ENCODE measurements at places on chromosomes 7 and 10. TPM values are rescaled to one million over a fixed set of nuclear protein-coding genes. Genes with fewer than 3 reads are reported as not detected.

DNA sequence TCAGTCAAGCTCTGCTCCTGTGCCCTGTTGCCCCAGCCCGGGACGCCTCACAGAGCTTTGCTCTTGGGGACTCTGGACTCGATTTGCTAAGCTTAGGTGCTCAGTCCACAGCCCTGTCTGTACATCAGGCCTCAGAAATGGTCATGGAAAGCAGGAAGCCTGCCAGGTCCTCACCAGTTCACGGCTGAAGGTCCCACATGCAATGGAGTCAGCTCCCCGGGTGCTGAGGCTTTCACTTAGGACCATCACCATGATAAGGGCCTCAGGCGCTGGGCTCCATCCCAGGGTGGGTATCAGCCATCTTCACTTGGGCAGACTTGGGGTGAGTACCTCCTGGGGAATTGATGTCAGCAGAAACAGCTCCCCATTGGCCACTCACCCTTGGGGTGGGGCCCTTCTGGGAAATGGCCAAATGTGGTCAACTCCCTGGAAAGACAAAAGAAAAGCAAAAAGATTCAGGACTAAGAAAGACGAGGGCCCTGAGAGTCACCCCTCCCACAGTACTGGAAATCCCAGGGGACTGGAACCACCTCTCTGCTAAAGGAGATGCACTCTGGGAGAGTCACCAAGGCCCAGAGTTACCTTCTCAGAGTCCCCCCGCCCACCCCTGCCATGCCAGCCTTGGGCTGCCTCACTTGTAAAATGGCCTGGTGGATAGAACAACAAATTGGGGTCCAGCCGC, 37.6 kb downstream of the FAM53B start:
- peak overlapping the region; percentile 30 for H3K27ac ChIP-seq
- DNase-seq = no peak
- H3K27me3 ChIP-seq = no peaks in the 10 kb centered on the region
- no peak overlapping the region for H3K4me3 ChIP-seq

GRCh38 chr10:24866604-24867583, 85.5 kb downstream of the PRTFDC1 start:
- peaks cover 4% of the 10 kb centered on the region for H3K36me3 ChIP-seq
- DNase-seq = no peak
- no peak overlapping the region for H3K27ac ChIP-seq

- DNase-seq = no peak
- no peaks in the 10 kb centered on the region for H3K36me3 ChIP-seq
- H3K4me1 ChIP-seq = peaks cover 5% of the 10 kb centered on the region
- no peak overlapping the region for H3K4me3 ChIP-seq
- no peaks in the 10 kb centered on the region for H3K27me3 ChIP-seq
- no peak overlapping the region for H3K27ac ChIP-seq
Measured at GRCh38 chr7:41256186-41256945, 446.5 kb downstream of the INHBA start.

- peaks cover 31% of the 10 kb centered on the region for H3K4me1 ChIP-seq
- peaks cover 39% of the 10 kb centered on the region for H3K36me3 ChIP-seq
- peak overlapping the region; percentile 99 for H3K27ac ChIP-seq
- peak overlapping the region; percentile 94 for H3K4me3 ChIP-seq
Measured at GRCh38 chr7:141738592-141739013, 445 bp downstream of the SSBP1 start.

GRCh38 chr7:121164247-121164646, 164.6 kb upstream of the WNT16 start:
- H3K27ac ChIP-seq = no peak overlapping the region
- no peaks in the 10 kb centered on the region for H3K36me3 ChIP-seq
- no peak for DNase-seq

DNA sequence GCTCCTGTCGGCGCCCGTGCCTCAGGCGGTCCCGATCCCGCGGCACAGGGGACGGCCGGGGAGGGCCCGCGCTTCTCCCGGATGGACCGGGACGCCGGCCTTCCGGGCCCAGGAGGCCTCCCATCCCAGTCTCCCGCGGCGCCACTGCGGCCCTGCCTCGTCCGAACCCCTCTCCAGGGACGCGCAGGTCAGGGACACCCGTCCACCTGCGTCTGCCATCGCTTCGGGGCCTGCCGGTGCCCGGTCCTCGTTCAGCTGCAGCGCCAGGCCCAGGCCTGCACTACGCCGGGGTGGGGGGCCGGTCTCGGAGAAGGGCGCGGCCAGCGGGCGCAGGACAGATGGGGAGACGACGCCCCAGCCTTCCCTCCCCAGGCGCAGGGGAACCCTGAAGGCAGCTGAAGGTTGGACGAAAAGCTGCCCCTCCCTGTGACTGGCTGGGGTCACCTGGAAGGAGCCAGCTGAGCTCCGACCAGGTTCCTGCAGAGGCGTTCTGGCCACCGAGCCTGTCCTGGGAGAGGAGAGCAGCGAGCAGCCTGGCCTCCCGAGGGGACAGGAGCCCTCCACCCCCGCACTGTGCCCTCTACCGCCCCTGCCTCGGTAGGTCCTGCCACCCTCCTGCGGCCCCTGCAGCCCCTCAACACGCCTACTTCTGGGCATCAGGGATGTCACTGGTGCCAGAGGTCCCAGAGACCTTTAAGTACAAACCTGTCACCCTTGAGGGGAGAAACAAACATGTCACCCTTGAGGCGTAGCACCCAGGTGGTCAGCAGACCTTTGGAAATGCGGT, 84.3 kb downstream of the LANCL2 start:
- peaks cover 5% of the 10 kb centered on the region for H3K4me1 ChIP-seq
- no peaks in the 10 kb centered on the region for H3K27me3 ChIP-seq
- no peak for DNase-seq
- H3K36me3 ChIP-seq = peaks cover 4% of the 10 kb centered on the region

GRCh38 chr7:98771519-98771918, 98.3 kb downstream of the TMEM130 start:
- H3K4me1 ChIP-seq = no peaks in the 10 kb centered on the region
- H3K36me3 ChIP-seq = no peaks in the 10 kb centered on the region
- no peak overlapping the region for H3K4me3 ChIP-seq
- H3K27me3 ChIP-seq = peaks cover 5% of the 10 kb centered on the region
- no peak for DNase-seq
- H3K27ac ChIP-seq = no peak overlapping the region

DNA sequence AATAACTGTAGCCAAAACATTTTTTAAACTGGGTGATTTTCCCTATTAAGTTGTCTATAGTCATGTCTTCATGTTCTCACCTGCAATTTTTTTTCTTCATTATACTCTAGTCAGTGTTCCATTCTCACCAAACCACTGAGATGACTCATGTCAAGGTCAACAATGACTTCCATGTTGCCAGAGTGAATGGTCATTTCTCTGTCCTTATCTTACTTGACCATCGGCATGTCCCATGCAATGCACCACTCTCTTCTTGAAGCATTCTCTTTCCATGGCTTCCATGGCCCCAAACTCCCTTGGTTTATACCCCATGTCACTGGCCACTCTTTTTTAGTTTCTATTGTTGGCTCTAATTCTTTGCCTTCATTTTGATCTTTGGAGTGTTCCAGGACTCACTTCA, 173.9 kb downstream of the PPP1R17 start:
- no peaks in the 10 kb centered on the region for H3K36me3 ChIP-seq
- no peak for DNase-seq
- H3K4me1 ChIP-seq = no peaks in the 10 kb centered on the region
- no peaks in the 10 kb centered on the region for H3K27me3 ChIP-seq
- no peak overlapping the region for H3K4me3 ChIP-seq

DNA sequence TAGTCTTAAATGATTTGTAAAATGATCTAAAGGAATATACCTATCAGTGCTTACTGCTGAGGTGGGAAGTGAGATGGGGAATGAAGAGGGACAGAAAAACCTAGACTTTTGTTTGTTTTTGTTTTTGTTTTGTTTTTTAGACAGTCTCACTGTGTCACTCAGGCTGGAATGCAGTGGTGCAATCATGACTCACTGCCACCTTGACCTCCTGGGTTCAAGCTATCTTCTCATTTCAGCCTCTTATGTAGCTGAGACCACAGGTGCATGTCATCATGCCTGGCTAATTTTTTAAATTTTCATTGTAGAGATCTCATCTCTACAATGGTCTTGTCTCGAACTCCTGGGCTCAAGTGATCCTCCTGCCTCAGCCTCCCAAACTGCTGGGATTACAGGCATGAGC, 116.4 kb upstream of the SEM1 start:
- no peak overlapping the region for H3K4me3 ChIP-seq
- H3K27me3 ChIP-seq = peaks cover 34% of the 10 kb centered on the region
- H3K4me1 ChIP-seq = peaks cover 3% of the 10 kb centered on the region
- H3K36me3 ChIP-seq = no peaks in the 10 kb centered on the region
- H3K27ac ChIP-seq = no peak overlapping the region
- DNase-seq = no peak

DNA sequence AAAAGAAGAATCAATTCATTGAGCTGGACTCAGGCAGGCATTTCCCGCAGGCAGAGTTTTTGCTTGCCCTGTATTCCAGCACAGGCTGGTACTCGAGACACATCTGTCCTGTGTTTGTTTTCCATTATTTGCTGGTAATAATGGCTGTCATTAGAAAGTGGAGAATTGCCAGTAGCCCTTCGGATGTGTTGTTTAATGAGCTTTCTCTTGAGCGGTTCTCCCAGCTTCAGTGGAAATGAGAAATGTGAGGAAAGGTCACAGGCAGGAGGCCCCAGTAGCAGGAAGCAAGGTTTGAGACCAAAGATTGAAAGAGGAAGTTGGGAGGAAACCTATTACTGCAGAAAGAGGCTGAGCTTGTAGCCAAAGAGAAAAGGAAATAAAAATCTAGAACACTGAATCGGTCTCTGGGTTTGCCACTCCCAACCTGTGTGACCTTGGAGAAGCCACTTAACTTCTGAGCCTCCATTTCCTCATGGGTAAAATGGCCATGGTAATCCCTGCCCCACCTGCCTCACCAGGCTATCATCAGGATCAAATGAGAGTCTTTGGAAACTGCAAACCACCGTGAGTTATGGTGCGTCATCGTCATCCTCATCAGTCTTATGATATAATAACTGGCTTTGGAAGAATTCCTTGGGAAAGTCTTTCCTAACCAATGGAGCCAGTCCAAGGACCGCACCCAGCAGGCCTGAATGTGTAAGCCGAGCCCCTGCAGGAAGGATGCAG, 67.7 kb downstream of the TACR2 start:
- DNase-seq = no peak
- no peaks in the 10 kb centered on the region for H3K27me3 ChIP-seq
- H3K4me3 ChIP-seq = peak overlapping the region; percentile 57
- peak overlapping the region; percentile 90 for H3K27ac ChIP-seq
- H3K36me3 ChIP-seq = peaks cover 78% of the 10 kb centered on the region

GRCh38 chr10:132299371-132300336, 8.1 kb downstream of the STK32C start:
- no peaks in the 10 kb centered on the region for H3K36me3 ChIP-seq
- DNase-seq = no peak
- peaks cover 2% of the 10 kb centered on the region for H3K27me3 ChIP-seq

DNA sequence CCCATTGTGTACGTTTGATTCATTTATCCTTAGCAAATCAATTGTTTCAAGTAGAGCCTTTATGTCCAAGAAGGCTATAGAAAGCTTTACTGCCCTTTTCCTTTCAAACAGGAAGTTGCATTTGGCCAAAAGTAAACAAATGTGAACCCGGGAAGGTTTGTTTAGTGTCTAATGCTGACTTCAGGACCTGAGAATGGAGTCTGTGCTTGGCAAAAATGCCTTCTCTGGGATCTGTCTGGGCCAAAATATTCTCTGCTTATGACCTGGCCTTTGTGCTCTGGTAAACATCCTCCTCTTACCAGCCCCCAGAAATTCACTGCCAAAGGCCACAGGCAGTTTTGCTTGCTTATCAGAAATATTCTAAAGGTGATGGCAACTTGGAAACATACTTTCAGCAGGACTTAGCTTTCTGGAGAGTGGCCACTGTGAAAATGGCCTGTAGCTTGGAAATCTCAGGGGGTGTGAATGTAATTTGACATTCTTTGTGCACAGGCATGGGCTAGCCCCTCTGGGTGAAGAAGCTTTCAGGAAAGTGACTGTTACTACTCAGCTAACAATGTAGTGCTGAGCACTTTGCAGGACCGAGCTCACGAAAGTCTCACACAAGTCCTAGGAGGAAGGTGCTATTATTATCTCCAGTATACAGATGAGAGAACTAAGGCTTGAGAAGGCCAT, 199.5 kb downstream of the PTEN start:
- H3K27ac ChIP-seq = no peak overlapping the region
- peaks cover 54% of the 10 kb centered on the region for H3K4me1 ChIP-seq
- no peak overlapping the region for H3K4me3 ChIP-seq
- H3K36me3 ChIP-seq = peaks cover 14% of the 10 kb centered on the region

- H3K27ac ChIP-seq = no peak overlapping the region
- H3K36me3 ChIP-seq = no peaks in the 10 kb centered on the region
- H3K4me3 ChIP-seq = no peak overlapping the region
- H3K27me3 ChIP-seq = peaks cover 5% of the 10 kb centered on the region
Measured at GRCh38 chr7:142562688-142563087, 186.6 kb upstream of the PRSS1 start.

- no peak overlapping the region for H3K4me3 ChIP-seq
- peaks cover 11% of the 10 kb centered on the region for H3K27me3 ChIP-seq
- no peak for DNase-seq
Measured at GRCh38 chr10:3342771-3343170, 170.2 kb upstream of the PITRM1 start.

- H3K4me3 ChIP-seq = peak overlapping the region; percentile 15
- H3K36me3 ChIP-seq = no peaks in the 10 kb centered on the region
- H3K4me1 ChIP-seq = peaks cover 9% of the 10 kb centered on the region
- no peak overlapping the region for H3K27ac ChIP-seq
- peak; percentile 81 for DNase-seq
- no peaks in the 10 kb centered on the region for H3K27me3 ChIP-seq
Measured at GRCh38 chr10:120942806-120943413, 91.7 kb downstream of the WDR11 start.

DNA sequence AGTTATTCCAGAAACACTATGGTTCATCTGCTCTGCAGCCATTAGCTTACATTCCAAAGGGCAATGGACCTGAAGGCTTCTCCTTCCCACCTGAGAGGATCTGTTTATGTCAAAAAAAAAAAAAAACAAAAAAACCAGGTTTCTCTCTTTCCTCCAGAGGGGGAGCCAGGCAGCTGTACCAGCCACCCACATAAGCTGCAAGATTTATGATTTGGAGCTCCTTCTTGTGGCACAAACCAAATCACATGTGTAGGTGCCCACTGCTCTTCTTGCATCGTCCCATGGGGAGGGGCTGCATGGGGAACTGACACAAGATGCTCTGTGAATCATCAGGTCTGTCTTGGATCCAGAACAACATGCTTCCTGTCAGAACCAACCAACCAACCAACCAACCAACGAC, 231.6 kb upstream of the IGFBP3 start:
- H3K27me3 ChIP-seq = no peaks in the 10 kb centered on the region
- DNase-seq = no peak
- no peaks in the 10 kb centered on the region for H3K4me1 ChIP-seq

- H3K4me1 ChIP-seq = peaks cover 29% of the 10 kb centered on the region
- no peak overlapping the region for H3K4me3 ChIP-seq
- peaks cover 2% of the 10 kb centered on the region for H3K36me3 ChIP-seq
Measured at GRCh38 chr10:3853016-3853415, 68.0 kb upstream of the KLF6 start.

Gene SKIDA1
- total RNA-seq = 0.11 TPM

Gene CFAP46
- total RNA-seq = not detected

Gene CDC14C
- not detected for total RNA-seq

Gene CLIP2
- total RNA-seq = 1.7 TPM

Gene CDNF
- 0.89 TPM for total RNA-seq

Gene ANKRD30A
- not detected for total RNA-seq

Gene SMKR1
- 1.3 TPM for total RNA-seq

Gene FKBP6
- total RNA-seq = not detected

Gene FGL2
- total RNA-seq = 1.6 TPM
